ENCODE measurements at places on chromosomes 2 and 18.

GRCh38 chr2:39755466-39755865 is 23.6 kb downstream of the THUMPD2 start:
- DNase-seq = no peak

DNA sequence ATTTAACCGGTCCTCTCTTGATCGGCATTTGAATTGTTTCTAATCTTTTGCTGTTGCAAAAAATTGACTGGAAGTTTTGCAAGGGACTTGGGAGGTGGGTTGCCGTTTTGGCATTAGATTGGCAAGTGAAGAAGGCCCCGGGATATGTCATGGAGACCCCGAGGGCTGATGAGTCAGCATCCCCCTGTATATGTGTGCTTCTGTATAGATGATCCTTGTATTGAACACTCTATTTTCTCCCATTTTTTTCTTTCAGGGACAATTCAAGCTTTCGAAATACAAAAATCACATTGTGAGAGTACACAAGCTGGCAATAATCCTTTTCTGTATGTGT is 30.1 kb downstream of the EIF4E2 start:
- DNase-seq = no peak

DNA sequence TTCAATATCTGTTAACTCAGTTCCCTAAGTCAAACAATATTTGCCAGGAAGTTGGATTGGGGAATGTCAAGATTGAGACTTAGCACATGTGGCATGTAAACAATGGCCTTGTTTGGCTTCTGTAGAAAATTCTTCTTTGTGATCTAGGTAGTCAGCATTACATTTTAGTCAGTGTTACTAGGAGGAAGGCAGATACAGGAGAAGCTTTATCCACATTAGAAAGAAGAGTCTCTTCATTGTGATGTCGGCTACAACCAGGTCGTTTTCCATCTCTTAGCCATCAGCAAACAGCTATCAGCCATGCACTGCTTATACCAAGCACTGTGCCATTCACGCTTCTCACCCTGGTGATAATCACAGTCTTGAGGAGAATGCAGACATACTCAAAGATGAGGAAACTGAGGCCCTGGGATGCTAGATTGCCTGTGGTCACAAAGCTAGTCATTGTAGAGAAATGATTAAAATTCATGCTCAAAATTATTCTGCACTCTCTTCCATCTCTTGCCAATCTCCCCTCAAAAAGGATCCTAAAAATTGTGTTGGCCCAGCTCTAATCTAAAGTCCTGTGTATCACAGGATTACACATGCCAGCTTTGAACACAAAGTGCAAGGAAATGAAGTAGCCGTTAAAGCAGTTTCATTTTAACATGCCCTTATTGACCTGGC is 3.2 kb downstream of the GALNT5 start:
- no peak for DNase-seq

DNA sequence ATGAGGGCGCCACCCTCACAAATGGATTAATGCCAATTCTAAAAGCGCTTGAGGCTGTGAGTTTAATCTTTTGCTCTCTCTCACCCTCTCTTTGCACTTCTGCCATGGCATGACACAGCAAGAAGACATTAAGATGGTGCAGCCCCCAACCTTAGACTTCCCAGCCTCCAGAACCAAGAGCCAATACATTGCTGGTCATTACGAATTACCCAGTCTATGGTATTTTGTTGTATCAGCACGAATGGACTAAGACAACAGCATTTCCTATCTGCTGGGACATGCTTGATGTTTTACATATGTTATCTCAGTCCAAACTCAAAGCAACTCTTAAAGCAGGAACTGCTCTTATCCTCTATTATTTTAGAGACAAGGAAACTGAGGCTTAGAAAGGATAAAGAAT is 222.9 kb downstream of the STK39 start:
- DNase-seq = no peak

DNA sequence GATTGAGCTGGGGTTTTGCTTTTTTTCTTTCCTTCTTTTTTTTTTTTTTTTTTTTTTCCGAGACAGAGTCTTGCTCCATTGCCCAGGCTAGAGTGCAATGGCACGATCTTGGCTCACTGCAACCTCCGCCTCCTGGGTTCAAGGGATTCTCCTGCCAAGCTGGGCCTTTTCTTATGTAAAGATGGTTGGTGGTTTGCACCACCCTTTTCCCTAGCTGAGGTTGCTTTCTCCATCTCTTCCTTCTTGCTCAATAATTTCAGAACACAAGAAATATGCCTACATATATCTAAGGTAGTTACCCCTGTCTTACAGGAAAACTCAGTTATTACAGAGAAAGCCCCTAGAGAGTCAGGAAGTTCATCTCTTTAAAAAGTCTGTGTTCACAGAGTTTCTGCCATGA is 7.0 kb downstream of the TTC39C start:
- no peak for DNase-seq

DNA sequence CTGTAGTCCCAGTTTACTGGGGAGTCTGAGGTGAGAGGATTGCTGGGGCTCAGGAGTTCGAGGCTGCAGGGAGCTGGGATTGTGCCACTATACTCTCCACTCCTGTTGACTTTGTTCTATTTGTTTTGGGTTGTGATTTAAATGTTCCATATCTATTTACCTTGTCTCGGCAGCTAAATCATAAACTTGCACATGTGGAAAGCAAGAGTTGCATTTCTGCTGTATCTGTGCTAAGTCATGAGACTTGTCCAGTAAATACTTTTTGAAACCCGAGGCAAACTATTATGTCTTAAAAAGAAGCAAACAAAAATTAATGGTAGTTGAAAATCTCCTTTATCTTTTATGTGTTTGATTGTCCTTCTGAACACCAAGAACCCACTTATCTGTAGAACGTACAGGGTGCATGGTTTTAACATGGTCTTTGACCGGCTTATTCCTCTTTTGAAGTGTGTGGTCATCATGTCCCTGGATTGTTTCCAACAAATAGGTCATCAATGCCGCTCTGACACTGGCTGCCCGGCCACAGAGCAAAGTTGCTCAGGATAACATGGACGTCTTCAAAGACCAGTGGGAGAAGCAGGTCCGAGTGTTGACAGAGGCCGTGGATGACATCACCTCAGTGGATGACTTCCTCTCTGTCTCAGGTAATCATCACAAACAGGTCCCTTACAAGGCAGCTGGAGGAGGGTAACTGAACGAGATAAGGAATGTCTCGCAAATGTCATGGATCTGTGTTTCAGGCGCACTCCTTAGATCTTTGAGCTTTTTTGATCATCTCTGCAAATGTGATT is 241.1 kb upstream of the LRRTM1 start:
- no peak for DNase-seq

DNA sequence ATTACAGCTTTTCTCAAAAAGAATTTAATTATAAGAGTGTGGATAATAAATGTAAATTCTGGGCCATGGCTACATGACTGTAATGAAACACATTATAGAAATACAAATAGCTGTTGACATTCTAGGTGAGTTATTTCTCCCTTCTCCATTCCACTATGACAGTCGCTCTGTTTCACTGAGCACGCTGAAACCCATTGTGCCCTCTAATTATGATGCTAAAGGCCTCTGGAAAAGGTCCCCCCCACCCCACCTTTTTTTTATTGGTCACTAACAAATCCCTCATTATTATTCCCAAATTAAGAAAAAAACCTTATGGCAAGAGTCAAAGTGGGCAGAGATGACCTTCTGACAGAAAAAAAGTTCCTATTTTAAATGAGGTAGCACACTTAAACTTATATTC is 285.0 kb upstream of the SIX3 start:
- DNase-seq = no peak

DNA sequence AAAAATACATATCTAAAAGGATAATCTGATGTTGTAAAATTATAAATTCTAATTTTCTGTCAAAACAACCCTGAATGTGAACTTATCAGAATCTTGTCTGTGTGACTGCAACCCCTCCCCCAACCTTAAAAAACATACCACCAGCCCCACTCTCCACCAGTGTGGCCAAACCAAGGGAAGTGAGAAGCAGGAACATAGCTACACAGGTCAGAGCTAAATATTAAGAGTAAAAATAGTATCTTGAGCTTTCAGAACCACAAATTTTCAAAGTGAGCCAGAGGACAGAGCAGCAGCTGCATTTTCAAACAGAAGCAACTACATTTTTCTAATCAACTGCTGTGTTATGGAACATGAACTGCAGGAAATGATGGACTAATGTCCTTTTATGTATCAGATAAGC is 156.7 kb downstream of the SLC4A10 start:
- no peak for DNase-seq

DNA sequence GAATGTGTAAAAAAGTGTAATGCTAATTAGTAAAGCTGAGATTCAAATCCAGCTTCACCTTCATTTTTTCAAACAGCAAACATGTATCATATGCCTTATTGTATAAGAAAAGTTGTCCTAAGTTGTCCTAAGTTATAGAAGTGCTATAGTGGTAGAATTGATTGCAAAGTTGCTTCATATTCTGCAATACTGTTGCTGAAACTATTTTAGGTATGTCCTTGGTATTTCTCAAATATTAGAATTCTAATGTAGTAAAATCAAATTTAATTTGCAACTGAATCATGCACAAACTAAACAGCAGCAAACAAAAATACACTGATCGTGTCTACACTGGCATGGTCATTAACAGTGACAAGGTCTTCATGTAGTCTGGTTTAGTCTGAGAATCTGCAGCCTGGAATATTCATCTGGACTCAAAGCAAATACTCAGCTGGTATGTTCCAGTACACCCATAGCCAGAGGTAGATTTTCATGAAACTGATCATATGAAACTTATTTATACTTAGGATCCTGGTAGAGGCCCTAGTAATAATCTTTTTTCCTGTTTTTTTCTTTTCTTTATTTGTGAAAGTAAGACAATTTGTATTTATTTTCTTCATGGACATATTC is 555.6 kb upstream of the ZEB2 start:
- no peak for DNase-seq

DNA sequence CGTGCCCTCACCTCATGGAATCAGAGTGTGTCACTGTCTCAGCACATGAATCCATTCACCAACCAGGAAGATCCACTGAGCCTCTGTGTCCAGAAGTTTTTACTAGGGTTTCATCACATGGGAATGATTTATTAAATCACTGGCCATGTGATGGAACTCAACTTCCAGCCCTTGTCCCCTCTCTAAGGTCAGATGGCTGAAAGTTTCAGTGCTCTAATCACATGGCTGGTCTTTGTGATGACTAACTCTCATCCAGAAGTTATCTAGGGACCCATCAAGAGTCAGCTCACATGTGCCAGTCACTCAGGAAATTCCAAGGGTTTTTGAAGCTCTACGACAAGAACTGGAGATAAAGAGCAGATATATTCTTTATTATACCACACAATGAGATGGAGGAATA is 140.5 kb upstream of the GYPC start:
- DNase-seq = no peak

GRCh38 chr2:167504061-167504460 is 615.8 kb downstream of the XIRP2 start:
- DNase-seq = no peak

- no peak for DNase-seq
Measured at GRCh38 chr2:10047616-10048500, 4.5 kb downstream of the KLF11 start.

GRCh38 chr2:224570328-224570993 is 14.7 kb downstream of the CUL3 start:
- DNase-seq = no peak

GRCh38 chr2:188979187-188980114 is 5.3 kb downstream of the COL3A1 start:
- DNase-seq = no peak

DNA sequence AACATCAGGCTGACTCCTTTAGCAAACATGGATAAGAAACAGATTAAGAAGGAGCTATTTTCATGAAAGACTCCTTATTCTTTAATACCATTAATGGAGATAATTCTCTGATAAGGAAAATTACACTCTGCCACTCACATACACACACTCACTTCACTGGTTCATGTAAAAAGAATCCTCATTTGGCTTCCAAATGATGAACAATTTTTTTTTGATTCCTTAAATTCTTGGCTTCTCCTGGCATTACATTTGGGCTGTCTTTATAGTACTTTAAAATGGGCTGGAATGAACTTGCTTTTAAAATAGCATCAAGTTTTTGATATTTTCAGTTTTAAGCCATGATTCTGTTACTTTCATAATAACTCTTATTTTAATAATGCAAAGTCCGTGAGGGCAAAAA is 328.6 kb downstream of the SLC8A1 start:
- DNase-seq = no peak

- no peak for DNase-seq
Measured at GRCh38 chr18:58851856-58852255, 12.8 kb upstream of the ZNF532 start.

GRCh38 chr2:241559323-241560161 is 997 bp downstream of the BOK start:
- DNase-seq = peak; percentile 8

GRCh38 chr2:135694711-135695110 is 46.9 kb upstream of the UBXN4 start:
- no peak for DNase-seq

- DNase-seq = no peak
Measured at GRCh38 chr2:52077159-52077558, 1045.2 kb upstream of the NRXN1 start.

- no peak for DNase-seq
Measured at GRCh38 chr2:51710222-51710621, 678.3 kb upstream of the NRXN1 start.

GRCh38 chr2:159249990-159250715 is 36.4 kb downstream of the WDSUB1 start:
- DNase-seq = no peak

- DNase-seq = no peak
Measured at GRCh38 chr2:84022810-84023431, 436.2 kb downstream of the SUCLG1 start.

DNA sequence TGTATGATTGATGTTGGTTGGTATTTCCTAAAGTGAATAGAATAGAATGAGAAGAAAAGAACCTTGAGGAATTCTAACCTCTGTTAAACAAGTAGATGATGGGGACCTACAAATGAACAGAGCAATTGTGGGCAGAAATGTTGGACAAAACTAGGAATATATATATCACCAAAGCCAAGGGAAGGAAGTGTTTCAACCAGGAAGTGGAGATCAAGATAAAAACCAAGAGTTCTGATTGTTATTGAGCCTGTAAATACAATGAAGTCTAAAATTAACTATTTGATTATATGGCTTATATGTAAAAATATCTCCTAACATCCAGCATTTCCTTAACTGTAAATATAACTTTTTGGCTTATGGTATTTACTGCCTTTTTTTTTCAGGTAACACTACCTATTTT is 730.0 kb downstream of the SOCS6 start:
- DNase-seq = no peak

GRCh38 chr2:23681356-23682140 is 245.4 kb downstream of the ATAD2B start:
- no peak for DNase-seq

- DNase-seq = no peak
Measured at GRCh38 chr2:7692657-7693161, 775.5 kb downstream of the RNF144A start.

GRCh38 chr2:173044686-173045085 is 31.0 kb upstream of the MAP3K20 start:
- DNase-seq = no peak

GRCh38 chr2:61288070-61288841 is 126.3 kb downstream of the C2orf74 start:
- no peak for DNase-seq

- DNase-seq = no peak
Measured at GRCh38 chr2:236872015-236872414, 213.7 kb upstream of the COPS8 start.

Measured in NCI-H510A (cell line).